ENCODE measurements at places on chromosomes 2 and 18.
A peak's percentile ranks its signal among the peaks of the same experiment; 100 is the strongest.

GRCh38 chr2:53998834-53999233 is 28.0 kb upstream of the PSME4 start:
- DNase-seq, result no peak

DNA sequence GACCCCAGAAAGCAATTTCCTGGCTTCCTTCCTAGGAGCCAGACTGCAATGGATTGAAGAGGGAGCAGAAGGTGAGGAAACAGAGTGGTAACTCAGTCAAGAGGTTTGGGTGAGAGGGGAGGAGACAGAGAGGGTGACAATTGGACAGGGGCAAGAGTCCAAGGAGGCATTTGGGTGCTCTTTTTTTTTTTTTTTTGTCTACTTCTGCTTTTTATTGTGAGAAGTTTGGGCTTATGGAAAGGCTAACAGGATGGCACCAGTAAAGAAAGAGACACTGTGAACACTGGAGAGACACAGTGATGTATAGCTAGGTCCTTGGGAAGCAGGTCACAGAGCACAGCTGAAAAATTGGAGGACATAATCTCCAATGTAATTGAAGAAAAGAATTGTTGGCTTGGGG is 25.0 kb downstream of the CYBRD1 start:
- no peak for DNase-seq

DNA sequence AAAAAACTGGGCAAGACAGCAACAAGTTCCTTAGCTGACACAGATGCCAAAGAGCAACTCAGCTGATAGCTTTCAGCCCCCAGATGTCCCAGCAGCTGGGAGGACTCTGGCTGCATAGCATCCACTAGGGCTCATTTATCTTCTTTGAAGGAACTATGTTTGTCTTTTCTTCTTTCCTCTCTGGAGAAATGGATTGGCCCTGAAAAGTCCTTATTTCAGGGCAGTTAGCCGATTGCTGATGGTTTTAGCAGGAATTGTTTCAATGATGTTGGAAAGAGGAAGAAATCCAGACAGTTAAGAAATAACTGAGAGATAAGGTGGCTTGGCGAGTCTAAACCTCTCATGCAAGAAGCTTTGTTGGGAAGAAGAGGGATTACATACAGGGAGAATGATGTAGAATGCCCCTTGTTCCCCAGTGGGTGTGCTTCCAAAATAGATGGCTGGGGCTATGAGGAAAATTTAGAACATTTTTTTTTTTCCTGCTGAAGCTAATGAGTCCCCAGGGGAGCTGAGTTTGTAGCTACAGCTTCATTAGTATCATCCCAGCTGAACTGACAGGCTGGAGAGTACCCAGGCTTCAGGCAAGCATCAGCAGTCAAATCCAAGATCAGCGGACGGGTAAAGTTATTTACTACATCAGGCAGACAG is 33.6 kb upstream of the SERPINE2 start:
- peak; percentile 86 for DNase-seq

GRCh38 chr2:127545796-127546195 is 10.3 kb downstream of the MYO7B start:
- DNase-seq, result no peak

DNA sequence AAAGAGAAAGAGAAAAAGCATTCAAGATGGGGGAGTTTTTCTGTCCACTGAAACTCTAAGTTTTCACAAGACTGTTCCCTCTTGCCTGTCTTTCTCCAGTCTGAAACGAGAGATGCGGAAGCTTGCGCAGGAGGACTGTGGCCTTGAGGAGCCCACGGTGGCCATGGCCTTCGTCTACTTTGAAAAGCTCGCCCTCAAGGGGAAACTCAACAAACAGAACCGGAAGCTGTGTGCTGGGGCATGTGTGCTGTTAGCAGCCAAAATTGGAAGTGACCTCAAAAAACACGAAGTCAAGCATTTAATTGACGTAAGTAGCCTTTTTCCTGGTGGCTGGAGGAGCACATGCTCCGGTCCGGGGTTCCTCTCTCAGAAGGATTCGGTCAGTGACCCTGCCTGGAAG is 118.3 kb downstream of the CABLES1 start:
- no peak for DNase-seq

DNA sequence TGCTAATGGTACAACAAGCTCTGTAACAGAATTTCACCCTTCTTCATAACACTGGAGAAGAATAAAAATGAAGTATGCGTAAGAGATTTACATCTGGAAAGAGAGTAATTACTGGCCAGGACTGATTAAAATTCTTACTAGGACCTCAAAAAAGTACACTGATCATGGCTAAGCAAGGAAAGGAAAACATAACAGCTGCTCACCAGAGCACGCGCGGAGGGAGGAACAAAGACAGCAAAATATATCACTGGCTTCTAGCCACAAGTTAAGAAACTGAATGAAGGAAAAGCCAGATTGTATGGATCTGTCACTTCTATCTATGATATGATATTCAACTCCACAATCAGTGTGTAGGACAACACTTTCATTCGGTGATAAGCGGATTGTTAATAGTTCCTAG is 15.6 kb upstream of the CYTIP start:
- no peak for DNase-seq

GRCh38 chr2:18754286-18754685 is 164.9 kb upstream of the NT5C1B start:
- DNase-seq, result no peak

- no peak for DNase-seq
These were observed 25.2 kb downstream of the PTRHD1 start for GRCh38 chr2:24768013-24768412.

DNA sequence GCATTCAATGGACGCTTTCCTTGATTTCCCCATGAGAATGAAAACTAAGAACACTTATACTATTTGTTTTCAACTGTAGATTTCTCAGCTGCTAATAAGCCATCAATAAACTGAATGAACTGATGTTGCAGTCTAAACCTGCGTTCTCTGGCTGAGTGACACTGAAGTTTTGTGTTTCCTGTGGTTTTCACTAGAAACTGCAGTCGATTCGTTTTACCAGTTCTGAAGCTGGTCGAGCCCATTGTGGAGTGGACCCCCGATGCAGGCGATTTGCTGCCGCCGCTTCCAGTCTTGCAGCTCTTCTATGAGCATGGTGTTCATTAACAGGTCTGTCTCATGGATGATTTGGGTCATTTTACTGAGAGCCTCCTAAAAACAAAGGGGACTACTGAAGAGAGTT is 50.6 kb upstream of the STAT1 start:
- DNase-seq, result no peak

DNA sequence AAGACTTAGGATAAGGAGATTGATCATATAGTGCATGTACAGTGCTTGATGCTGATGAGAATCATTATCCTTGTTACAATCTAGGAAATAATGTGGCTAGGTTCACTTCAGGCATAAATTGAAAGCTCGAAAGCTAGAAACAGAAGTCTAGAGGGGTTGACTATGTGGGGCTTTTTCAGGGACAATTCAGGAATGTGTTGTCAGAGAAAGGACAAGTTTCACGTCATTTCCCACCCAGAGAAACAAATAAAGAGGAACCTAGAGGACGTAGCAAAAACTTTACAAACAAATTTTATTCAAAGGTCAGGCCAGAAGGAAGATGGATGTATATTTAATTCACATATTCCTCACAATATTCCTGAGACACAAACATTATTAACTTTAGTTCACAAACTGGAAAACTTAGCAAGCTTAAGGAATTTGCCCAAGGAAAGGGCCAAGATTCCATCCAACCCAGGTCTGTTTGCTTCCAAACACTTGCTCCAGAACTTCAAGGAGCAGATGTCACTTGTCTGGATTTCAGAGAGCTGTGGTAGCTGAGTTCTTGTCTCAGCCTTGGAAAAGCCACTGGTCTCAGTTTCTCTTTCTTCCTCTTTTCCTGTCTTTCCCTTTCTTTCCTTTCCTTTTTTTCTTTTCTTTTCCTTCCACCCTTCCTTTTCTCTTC is 7.4 kb downstream of the CYRIA start:
- no peak for DNase-seq

GRCh38 chr18:75507636-75508035 is 80.1 kb upstream of the SMIM21 start:
- DNase-seq, result no peak

GRCh38 chr2:176129813-176130146 is 275 bp downstream of the HOXD8 start:
- DNase-seq, result no peak

DNA sequence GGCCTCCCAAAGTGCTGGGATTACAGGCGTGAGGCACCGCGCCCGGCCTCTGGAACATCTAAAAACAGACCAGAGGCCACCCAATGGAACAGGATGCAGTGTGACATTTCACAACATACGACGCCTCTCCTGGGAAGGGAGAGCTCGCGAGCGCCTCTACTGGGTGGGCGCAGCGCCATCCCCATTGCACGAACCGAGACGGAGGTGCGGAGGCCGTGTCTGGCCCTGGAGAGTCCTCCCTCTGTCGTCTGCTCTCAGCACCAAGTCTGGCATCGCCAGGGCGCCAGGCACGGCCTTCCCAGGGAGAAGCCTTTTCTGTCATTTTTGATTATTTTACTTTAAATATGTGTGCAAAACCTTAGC is 9.4 kb upstream of the GBX2 start:
- no peak for DNase-seq

GRCh38 chr18:75111760-75112159 is 97.2 kb downstream of the PTGR3 start:
- DNase-seq, result no peak

- DNase-seq, result no peak
These were observed 481.0 kb upstream of the MYT1L start for GRCh38 chr2:2812117-2812516.

DNA sequence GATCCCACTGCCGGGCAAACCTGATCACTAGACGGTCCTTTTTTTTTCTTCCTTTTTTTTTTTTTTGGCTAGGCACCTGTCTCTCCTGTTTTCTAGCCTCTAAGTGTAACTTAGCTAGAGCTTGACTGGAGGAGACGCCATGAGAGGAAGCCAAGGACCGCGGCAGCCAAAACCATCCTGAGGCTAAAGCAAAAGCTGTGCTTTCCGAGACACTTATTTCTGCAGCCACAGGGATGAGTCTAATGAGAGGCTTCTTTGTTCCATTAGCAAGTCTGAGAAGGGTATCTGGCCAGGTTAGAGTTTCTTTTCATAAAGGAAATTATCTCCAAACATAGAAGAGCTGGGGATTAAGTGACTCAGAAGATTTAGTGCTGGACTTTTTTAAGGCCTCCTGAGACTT is 7.3 kb upstream of the CXCR4 start:
- DNase-seq, result no peak

DNA sequence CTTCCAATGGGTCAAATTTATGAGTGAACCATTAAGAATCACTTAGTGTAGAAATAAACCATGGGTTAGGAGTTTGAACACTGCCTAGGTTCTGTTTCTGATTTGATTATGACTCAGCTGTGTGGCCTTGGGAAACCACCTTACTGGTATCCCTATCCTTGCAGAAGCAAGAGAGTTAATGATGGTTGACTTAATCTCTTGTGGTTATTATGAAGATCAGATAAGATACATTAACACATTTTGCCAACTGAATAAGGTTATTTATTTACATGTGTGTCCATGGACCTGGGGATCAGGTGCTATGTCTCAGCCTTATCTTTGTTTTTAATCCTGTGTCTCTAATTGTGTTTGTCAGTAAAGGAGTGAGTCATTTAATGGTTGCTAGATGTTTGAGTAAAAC is 5.4 kb upstream of the KCNJ13 start:
- DNase-seq, result peak; percentile 85

Data from astrocyte (in vitro differentiated cells and primary cell).